Activated CD4-positive, alpha-beta memory T cell treated with anti-CD3 and anti-CD28 coated beads for 36 hours (primary cell): ENCODE measurements at places on chromosomes 1 and 21. TPM values are rescaled to one million over a fixed set of nuclear protein-coding genes. Genes with fewer than 3 reads are reported as not detected.
A peak's percentile ranks its signal among the peaks of the same experiment; 100 is the strongest.

GRCh38 chr1:242212401-242212800, 213.5 kb upstream of the MAP1LC3C start:
- H3K4me1 ChIP-seq = no peaks in the 10 kb centered on the region
- H3K27ac ChIP-seq = no peak overlapping the region
- DNase-seq = no peak
- no peaks in the 10 kb centered on the region for H3K27me3 ChIP-seq

The TNFRSF8 gene
- 31.1 TPM for total RNA-seq

The GRHL3 gene
- total RNA-seq = not detected

- H3K36me3 ChIP-seq = no peaks in the 10 kb centered on the region
- no peak overlapping the region for H3K27ac ChIP-seq
- H3K4me1 ChIP-seq = peaks cover 5% of the 10 kb centered on the region
- H3K27me3 ChIP-seq = peaks cover 2% of the 10 kb centered on the region
- no peak overlapping the region for H3K4me3 ChIP-seq
- DNase-seq = peak; percentile 83
Measured at GRCh38 chr1:30782361-30783255, 25.0 kb upstream of the LAPTM5 start.
